ENCODE measurements at places on chromosomes 7 and 10.
A peak's percentile ranks its signal among the peaks of the same experiment; 100 is the strongest.

DNA sequence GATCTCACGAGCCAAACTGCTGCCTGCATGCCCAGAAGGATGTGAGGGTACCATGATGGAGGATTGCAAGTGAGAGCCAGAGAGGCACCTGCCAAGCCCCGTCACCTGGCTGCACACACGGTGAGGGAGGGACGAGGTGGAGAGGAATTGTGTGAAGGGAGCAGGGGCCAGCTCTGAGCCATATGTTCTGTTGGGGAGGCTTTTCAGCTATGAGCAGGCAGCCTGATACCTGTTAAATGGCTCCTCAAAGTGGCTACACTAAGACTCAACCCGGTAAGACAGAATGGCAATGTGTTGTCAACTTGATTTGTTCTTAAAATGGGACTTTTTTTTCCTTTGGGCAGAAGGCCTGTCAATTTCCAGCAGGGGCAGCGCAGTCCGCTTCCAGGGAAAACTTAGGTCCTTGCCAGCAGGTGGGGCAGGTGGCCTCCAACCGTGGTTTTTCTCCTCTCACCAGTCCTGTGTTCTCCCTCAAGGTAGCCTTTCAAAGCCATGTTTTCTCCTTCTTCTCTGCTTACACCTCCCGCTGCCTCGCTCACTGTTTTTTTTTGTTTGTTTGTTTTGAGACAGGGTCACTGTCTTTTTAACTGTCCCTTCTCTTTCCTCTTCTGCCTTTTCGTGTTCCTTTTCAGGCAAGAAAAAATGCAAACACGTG, 57.7 kb upstream of the ZNRF2 start:
- DNase-seq = no peak

- DNase-seq = no peak
These were observed 20.5 kb downstream of the STAG3 start for GRCh38 chr7:100198266-100198665.

DNA sequence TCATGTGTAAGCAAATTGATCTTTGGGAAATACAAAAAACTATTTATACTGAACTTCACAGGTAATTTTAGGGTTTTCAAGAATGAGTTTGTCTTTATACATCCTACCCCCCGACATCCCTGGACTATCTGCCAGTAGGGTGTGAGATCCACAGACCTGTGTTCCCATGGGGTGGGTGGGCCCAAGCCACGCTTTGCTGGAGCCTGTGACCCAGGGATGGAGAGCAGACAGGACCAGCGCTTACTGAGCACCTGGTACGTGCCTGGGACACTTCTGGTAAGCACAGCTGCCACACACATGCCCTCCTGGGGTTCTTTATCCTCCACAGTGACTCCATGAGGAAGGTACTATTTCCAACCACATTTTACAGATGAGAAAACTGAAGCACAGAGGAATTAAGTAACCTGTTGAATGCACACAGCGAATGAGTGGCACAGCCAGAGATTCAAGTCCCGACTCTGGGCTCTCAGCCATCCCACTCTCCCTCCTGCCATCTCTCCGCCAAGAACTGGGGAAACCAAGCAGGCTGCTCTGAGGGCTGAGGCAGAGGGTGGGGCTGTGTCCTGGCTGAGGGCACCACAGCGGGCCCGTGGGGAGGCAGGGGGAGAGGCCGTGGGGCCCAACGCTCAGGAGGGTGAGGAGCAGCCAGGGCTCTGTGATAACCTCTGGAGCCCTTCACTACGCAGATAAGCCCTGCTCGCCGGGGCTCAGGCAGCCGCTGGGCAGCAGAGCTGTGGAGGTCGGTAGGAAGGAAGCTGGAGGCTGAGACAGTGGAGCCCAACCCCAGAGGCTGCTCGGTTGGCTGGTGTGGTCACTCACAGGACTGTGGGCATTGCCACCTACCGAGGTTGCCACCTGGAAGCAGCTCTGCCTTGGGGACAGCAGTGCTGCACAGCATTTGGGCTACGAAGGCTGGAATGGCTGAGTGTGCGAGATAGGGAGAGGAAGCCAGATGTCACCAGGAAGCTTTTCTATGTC, 124.2 kb downstream of the ARHGAP22 start:
- DNase-seq = no peak

GRCh38 chr7:63087575-63088190, 911.0 kb upstream of the ZNF722 start:
- no peak for DNase-seq

DNA sequence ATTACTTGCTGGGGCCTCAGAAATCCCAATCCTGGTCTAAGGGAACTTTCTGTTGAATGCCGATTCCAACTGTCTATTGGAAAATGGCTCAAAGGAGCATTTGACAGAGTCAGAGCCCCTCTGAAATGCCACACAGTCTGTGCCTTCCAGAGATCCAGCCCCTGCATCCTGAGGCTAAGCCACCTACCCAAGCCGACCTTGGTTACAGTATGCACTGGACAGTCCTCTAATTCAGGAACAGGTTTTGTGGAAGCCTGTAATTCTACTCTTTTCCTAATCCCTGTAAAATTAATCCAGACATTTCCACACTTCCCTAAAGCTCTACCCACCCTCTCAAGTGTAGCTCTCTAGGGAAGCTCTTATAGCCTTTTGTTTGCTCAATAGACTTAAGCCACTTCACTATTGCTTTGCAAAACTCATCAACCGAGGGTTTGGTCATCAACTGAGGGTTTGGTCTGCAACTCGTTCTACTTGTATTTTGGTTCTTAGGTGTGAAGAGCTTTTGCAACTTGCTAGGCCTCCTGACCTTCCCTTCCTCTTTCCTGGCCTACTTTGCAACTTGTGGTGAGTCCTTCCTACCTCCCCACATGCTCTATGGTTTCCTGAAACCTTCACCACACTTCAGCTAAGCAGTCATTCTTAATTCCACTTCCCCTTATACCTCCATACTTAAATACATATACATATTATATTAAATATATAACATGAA, 364.8 kb downstream of the SFMBT2 start:
- peak; percentile 41 for DNase-seq

GRCh38 chr7:14235056-14235455, 245.6 kb upstream of the ETV1 start:
- no peak for DNase-seq

DNA sequence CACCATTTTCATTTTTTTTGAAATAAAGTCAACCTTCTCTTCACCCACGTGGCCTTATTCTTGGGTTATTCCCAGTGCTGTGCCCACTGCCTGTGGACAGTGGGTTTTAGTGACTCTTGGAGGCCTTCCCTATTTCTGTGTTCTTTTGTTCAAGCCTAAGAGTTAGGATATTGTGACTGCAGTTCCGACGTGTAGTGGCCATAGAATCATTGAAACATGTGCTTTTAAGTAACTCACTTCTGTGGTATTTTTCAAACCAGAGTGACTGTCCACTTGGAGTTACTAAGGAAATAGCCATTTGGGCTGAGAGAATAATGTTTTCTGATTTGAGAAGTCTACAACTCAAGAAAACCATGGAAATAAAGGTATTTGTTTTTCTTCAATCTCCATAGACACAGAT, 23.7 kb downstream of the TDRD1 start:
- no peak for DNase-seq

DNA sequence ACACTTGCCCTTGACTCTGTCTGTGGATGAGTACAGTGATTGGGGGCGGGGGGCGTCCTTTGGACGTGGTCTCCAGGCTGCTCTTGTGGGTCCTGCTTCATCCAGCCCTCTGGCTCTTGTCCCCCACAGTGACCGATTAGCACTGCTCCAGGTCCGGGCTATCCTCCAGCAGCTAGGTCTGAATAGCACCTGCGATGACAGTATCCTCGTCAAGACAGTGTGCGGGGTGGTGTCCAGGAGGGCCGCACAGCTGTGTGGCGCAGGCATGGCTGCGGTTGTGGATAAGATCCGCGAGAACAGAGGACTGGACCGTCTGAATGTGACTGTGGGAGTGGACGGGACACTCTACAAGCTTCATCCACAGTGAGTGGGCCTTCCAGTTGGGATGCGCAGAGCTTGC, 18.3 kb downstream of the TACR2 start:
- no peak for DNase-seq

GRCh38 chr10:62127975-62128374, 140.7 kb downstream of the RTKN2 start:
- DNase-seq = no peak

DNA sequence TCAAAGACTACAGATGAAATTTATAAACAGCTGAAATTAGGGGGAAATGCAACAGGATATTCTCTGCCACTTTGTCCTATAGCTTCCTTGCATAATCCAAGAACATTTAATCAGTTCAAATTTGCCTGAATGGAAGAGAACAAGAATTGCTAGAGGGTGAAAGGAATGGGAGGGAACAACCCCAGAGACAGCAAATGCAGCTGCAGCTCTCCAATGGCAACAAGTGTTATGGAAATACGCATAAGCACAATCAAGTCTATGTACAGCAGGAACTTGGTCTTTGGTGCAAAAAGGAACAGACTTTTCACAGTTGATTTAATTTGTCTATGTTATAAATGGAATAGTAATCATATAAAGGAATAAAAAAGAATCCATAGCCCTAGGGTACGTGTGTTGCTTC, 269.0 kb upstream of the ETV1 start:
- no peak for DNase-seq

DNA sequence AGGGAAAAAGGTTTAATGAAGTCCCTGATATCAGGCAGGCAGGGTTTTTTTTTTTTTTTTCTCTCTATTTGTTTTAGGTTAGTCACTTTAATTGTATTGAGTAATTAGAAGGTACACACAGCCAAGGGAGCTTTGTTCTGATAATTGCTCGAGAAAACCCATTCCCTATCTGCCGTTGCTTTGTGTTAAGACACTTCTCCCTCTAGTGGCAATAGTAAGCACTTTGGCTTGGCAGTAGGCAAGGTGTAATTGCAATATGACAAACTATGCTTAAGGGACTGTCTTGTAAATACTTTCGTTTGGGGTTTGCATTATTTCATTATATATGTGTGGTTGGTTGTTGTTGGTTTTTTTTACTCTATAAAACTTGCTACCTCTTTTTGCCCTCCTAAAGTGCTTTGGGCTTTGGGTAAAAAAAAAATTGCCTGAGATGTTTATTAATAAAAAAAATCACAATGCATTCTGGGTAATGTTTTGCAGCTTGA, 113.4 kb downstream of the BTRC start:
- peak; percentile 50 for DNase-seq

DNA sequence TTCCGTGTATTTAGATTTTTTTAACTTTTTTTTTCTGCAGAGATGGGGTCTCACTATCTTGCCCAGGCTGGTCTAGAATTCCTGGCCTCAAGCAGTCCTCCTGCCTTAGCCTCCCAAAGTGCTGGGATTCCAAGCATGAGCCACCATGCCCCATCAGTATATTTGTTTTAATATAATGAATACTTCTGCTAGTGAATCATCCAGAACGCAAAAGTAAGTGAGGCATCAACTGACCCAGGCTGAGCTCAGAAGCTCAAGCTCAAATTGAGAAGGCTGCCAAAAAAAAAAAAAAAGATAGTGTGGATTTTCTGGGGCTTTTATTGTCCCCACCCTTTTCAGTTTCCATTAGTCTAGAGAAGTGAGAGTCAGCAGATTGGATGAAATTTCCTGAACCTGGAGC, 39.0 kb upstream of the TECTB start:
- DNase-seq = no peak

DNA sequence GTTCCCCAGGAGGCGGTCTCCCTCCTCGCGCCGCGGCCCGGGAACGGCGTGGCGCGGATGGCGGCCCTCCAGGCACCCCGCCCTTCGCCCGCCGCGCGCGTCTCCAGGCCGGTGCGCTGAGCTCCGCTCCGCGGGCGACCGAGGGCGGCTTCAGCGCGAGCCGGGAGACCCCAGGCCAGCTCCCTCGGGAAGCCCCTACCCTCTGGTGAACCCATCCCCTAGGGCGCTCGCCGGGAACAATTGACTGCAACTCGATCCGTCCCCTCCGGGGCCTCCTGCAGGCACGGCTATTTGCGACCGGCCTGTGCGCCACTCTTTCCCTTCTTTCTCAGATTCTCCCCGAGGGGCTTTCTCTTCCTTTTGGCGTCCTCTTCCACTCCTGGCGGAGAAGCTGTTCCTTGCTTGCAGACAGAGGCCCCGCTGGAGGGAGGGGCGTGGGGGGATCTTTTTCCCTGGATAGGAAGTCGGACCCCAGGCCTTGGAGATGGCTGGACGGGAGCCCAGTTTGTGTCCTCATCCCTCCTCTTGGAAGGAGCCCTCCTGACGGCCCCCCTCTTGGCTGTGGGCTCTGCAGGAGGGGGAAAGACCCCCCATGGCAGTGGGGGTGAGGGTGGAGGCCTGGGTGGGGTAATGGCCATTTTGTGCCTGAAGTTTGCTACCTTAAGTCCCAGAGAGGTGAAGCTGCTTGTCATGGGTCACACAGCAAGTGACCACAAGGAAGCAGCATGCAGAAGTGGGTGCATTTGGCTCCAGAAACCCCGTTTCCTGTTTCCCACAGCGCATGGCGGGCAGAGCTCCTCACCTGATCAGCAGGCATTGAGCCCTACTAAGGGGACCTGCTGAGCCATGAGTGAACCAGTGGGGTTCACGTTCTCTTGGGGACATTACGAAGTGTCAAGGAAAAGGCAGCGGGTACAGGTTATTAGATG, 171.2 kb upstream of the TNRC18 start:
- DNase-seq = no peak

GRCh38 chr10:78130966-78131710, 97.5 kb downstream of the RPS24 start:
- DNase-seq = no peak

GRCh38 chr10:24168258-24169170, 40.4 kb upstream of the KIAA1217 start:
- DNase-seq = no peak

DNA sequence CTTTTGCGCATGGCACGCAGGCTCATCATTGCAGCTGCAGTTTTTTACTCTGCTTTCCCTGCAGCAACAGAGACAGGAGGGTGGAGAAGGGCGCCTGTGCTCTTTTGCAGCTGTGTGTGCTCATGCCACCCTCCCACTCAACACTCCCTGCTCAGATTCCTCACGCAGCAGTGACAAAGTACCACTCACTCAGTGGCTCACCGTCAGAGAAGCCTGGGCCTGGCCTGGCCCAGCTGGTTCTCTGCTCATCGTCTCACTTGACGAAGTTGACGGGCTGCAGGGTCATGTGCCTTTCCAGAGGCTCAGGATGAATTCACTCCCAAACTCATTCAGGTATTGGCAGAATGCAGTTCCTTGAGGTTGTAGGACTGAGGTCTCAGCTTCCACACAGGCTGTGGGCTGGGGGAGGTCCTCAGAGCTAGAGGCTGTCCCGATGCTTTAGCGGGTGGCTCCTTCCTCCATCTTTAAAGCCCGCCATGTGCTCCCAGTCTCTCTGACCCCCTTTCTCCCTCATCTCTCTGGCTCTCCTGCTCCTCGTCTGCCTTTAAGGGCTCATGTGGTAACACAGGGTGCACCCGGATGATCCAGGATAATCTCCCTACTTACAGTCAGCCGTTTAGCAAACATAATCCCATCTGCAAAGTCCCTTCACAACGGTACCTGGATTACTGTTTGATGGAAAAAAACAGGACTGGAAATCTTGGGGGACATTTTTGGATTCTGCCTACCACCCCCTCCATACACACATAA, 25.8 kb downstream of the PTPRE start:
- DNase-seq = no peak

DNA sequence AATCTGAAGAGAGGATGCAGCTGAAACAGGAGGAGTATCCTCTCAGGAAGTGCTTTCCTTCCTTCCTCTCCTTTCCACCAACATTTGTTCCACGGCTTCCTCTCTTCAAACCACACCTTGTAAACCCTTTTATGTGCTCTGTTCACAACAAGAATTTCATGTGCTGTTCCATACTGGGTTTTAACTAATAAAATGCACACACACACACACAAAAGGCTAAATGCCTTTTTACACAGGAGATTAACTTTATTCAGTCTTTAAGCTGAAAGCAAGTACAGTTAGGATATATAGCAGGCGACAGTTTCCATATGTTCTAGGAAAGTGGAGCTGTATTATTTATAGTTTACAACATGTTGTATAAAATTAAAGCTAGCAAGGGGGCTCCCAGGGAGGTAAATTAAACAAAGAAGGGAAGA, 106.7 kb downstream of the REEP3 start:
- DNase-seq = no peak
